T1000 (cell line): ENCODE measurements at places on chromosomes 4 and X.
A peak's percentile ranks its signal among the peaks of the same experiment; 100 is the strongest.

GRCh38 chr4:28675582-28675981 is 1814.9 kb downstream of the STIM2 start:
- DNase-seq = no peak

GRCh38 chr4:7956270-7956808 is 16.7 kb upstream of the AFAP1 start:
- DNase-seq = peak; percentile 85

GRCh38 chr4:168805341-168805740 is 204.7 kb downstream of the CBR4 start:
- DNase-seq = no peak

GRCh38 chr4:172983014-172983413 is 185.6 kb upstream of the GALNT7 start:
- no peak for DNase-seq

GRCh38 chr4:109233570-109233969 is 68.9 kb downstream of the COL25A1 start:
- no peak for DNase-seq

DNA sequence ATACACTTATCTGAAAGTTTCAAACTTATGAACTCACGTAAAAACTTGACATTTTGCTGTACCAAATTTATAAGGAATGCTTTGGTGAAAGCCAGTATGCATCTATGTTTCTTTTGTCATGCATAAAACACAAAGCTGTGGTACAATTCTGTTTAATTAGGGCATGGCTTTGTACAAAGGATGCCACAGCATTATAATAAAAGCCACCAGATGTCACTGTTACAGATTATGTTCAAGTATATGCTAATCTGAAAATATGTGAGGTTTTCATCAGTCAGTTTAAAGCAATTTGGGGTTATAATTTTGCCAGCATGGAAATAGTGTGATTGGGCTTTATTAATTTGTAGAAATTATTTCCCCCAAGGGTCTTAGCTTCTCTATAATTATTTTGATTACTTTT is 69.0 kb downstream of the ATOH1 start:
- no peak for DNase-seq

- no peak for DNase-seq
These were observed 13.2 kb upstream of the MRPL1 start for GRCh38 chr4:77849278-77849965.

DNA sequence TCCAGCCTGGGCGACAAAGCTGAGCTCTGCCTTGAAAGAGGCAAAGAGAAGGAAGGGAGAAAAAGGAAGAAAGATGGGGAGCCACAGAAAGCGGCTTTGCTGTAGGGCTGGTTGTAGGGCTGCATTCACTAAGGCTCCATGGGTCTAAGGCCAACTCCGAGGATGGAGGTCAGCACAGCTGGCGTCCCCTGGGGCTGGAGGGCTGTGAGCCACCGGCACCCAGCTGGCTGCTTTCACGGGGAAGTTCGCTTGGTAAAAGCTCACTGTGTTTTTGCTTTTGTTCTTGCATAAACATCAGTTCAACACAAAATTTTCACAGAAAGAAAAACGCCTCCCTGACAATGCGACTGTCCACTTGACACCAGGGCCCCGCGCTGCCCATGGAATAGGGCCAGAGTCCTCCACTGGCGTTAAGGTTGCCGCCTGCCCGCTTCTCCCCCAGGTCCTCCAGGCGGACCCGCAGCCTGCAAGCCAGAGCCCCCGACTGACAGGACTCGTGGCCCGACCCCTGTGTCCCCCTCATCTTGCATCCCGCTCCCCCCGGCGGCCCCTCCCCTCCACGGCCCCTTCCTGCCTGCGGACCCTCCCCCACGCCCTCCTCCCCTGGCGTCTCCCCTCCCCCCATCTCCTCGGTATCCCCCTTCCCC is 1.1 kb downstream of the RNF212 start:
- DNase-seq = no peak

- no peak for DNase-seq
These were observed 932 bp downstream of the GRIA2 start for GRCh38 chr4:157221426-157221894.

- DNase-seq = no peak
These were observed 12.8 kb downstream of the CLNK start for GRCh38 chr4:10671799-10672198.

- no peak for DNase-seq
These were observed 821 bp downstream of the PLK4 start for GRCh38 chr4:127881563-127881864.

GRCh38 chr4:147361726-147362125 is 119.2 kb upstream of the EDNRA start:
- peak; percentile 20 for DNase-seq

DNA sequence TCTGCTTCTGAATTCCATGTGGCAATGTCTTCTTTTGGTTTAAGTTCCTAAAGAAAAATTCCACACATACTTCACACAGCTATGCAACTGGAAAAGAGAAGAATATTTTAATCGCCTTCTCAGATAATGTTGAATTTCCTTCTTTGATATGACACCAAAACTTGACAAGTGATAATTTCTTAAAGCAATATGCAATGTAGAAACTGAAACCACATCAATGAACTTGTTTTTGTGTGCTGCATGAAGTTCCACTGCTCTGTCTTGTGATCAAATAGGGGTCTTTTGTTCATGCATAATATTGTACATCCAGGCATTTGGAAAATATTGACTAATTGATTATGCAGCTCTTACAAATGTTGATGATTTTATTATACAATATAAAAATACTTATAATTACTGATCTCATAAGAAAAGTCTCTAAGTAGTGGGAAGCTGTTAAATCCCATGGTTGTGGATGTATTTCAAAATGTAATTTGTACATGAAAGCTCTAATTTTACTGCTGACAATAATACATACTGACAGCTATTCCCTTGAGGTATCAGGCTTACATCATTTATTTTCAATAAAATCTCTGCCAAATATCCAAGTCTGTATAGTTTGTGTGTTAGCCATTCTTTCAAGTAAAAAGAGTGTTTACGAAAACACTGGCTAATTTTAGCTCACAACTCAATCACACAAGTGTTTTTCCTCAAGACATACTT is 56.5 kb downstream of the AGA start:
- no peak for DNase-seq

GRCh38 chr4:121256887-121257466 is 92.9 kb upstream of the TNIP3 start:
- no peak for DNase-seq

DNA sequence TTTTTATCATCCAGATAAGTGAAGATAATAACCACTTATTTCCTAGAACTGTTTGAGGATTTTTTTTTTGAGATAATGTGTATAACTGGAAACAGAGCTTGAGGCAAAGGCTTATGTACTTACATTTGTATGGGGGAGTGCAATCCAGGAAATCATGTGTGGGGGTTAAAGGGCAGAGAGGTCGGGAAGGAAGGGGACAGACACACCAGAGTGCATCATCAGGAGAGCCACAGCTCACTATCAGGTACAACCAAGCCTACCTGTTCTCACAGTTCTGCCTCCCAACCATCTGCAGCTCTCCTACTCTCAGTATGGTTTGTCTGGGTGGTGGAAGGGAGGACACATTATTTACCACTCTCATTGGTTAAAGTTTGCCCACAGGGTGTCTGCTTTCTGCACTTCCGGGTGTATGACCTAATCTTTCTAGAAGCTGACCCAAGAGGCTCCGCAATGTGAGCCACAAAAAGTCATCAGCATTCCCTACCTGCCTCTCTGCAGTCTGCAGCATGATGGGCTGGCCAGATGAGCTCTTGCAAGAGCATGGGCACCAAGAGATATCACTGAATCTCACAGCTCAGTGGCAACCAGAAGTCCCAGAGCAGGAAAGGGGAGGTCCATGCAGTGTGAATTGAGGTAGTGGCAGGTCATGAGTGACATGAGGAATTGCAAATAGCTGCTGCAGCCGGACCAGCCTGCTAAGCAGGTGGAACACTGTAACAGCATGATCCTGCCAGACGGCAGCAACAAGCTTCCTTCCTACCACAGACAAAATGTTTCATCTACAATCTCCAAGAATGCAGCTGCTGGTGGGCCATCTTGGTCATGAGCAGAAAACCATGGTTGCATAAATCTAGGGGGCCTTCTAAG is 36.9 kb upstream of the SPRY1 start:
- no peak for DNase-seq

DNA sequence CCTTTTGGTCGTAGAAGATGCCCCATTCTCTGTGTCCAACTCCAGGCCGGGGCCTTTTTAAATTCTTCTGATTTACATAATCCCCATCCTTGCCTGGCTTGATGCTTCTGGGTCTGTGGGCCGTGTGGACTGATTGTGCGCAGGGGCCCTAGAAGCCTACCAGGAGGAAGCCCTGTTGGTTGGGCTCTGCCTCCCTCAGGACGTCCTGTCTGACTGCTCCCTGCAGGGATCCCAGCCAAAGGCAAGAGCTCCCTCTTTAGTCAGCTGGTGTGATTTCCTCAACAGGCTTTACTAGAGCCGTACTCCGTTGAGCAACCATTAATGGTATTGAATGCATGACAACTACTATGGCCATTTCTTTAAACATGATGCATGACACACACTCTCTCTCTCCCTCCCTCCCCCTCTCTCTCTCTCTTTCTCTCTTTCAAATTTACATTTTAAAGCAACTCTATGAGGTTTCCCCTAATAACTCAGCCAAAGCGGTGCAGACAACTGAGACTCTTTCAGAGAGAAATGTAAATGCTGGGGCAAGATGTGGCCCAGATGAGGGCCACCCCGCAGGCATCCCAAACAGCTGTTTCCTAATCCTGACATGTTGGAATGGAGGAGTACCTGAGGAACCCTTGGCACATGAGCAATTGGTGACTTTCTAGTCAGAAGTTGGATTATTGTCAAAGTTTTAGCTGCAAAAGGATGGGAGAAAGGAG is 117.3 kb downstream of the DRD5 start:
- no peak for DNase-seq

DNA sequence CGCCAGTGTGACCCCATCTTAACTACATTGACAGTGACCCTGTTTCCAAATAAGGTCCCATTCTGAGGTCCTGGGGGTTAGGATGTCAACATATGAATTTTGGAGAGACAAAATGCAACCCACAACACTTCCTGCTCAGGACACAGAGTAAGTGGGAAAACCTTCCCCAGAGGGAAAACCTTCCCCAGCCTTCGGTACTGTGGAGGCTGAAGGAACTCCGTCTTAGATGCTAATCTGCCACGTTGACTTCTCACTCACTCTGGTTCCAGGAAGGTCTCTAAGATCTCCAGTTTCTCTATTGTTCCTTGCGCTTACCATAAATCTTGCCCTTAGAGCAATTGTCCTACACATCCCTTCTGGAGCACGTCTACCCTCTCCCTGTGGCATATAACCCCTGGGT is 29.7 kb upstream of the HMX1 start:
- DNase-seq = no peak

- no peak for DNase-seq
These were observed 10.9 kb downstream of the DLG3 start for GRCh38 chrX:70455366-70456202.

DNA sequence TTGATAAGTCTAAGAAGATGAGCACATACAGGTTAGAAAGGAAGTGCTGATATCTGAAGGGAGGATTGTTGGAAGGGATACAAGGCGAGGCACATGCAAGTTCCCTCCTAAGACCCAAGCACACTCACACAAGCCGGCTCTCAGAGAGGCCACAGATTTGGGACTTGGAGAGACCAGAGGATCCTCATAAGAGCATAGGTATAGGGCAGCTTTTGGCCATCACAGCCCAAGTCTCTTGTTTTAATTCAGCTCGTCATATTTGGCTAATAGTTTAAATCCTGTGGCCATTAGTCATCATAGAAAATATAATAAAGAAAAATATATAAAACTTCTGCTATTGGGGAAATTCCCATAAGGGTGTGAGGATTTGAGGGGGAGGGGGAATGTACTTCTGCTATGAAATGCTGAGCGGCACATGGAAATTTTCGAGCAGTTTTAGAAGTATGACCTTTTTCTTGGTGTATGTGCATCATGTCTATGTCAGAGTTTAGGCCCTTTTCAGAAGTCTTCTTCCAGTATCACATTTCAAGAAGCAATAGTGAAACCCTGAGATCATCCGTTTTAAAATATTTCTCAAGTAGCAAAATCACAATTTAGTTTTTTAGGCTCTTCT is 97.7 kb downstream of the NFKB1 start:
- DNase-seq = no peak

DNA sequence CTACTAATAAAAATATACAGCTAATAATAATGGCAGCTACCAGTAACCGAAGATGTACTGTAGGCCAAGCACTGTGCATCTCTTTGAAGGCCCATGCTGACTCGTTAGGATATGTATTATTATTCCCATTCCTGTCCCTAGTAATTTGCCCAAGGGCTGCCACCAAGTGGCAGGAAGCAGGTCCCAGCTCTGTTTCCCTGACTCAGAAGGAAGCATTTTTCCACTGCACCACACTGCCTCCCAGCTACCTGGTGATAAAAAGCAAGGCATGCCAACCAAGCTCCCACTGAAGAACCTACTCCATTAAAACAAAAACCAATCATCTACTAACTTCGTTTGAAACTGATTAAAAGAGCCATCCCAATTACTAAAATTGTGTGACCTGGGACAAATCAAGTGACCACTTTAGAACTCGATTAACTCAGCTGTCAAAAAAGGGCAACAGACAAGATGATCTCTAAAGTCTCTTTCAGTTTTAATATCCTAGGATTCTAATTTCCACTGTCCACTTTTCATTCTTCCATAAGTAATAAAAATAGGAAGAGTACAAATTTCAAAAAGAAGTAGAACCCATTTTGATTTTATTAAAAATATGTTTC is 24.3 kb upstream of the PGM2 start:
- DNase-seq = peak; percentile 64

DNA sequence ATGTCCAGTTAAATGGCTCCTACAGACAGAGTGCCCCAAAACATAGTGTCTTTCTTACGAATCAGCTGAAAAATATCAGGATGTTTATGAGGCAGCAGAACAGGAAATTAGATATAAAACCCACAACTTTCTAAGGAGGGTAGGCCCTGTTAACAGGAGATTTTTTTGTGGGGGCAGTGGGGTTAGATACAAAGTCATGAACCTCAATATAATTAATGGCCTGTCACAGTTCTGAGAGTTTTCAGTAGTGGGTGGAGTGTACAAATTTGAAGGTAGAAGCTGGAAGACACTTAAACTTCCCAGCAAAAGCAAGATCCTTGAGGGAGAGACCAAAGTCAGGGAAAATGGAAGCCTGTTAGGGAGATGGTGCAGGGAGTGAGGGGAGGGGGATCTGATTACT is 17.4 kb downstream of the PAGE4 start:
- no peak for DNase-seq

DNA sequence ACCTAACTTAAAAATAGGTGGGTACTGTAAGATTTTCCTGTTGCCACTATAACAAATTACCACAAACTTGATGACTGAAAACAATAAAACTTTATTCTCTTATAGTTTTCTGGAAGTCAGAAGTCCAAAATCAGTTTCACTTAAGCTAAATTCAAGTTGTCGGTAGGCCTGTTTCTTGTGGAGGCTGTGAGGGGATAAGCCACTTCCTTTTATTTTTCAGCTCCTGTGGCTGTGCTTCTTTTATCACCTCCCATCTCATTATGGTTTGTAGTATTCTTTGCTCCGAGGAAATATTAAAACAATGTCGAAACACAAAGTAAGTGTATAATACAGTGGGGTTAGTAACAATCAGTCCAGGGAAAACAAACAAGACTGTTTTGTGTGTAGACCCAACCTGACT is 610.5 kb upstream of the TECRL start:
- DNase-seq = no peak
